Upper lobe of left lung (tissue), 6 donors: ENCODE measurements at places on chromosomes 2 and 18.

- no peak overlapping the region for H3K4me3 ChIP-seq
- H3K4me1 ChIP-seq: no peaks in the 10 kb centered on the region
- no peak overlapping the region for H3K27ac ChIP-seq
- no peaks in the 10 kb centered on the region for H3K36me3 ChIP-seq
- H3K27me3 ChIP-seq: no peaks in the 10 kb centered on the region
- DNase-seq: no peak
Measured at GRCh38 chr2:180472133-180472532, 465.0 kb upstream of the CWC22 start.

- no peaks in the 10 kb centered on the region for H3K27me3 ChIP-seq
- H3K27ac ChIP-seq: no peak overlapping the region
- H3K36me3 ChIP-seq: no peaks in the 10 kb centered on the region
- peaks cover 6% of the 10 kb centered on the region for H3K4me1 ChIP-seq
- peak; percentile 65 for DNase-seq
- H3K4me3 ChIP-seq: no peak overlapping the region
Measured at GRCh38 chr2:235087832-235088495, 136.1 kb downstream of the SH3BP4 start.

- H3K27ac ChIP-seq: peak overlapping the region; percentile 99
- peaks cover 10% of the 10 kb centered on the region for H3K36me3 ChIP-seq
Measured at GRCh38 chr2:27428978-27429541, 629 bp downstream of the NRBP1 start.

- H3K27ac ChIP-seq: no peak overlapping the region
- DNase-seq: no peak
- H3K4me1 ChIP-seq: no peaks in the 10 kb centered on the region
- no peaks in the 10 kb centered on the region for H3K36me3 ChIP-seq
Measured at GRCh38 chr2:66872081-66872985, 437.4 kb downstream of the MEIS1 start.

DNA sequence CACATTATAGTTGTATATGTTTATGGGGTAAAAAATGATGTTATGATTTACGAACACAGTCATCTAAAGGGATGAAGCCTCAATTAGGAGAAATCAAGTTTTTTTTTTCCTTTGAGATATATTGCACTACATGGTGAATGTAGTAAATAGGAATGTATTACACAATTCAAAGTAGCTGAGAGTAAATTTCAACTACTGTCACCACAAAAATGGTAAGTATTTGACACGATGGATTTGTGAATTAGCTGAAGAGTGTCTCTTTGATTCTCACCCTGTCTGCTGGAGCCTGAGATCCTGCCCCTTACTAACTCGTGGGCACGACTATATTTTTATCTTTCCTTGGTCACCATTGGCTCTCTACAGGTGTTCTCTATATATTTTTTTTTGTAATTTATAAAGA lies 540.4 kb upstream of the DSEL start:
- no peaks in the 10 kb centered on the region for H3K4me1 ChIP-seq
- H3K27me3 ChIP-seq: no peaks in the 10 kb centered on the region
- H3K4me3 ChIP-seq: no peak overlapping the region
- no peak overlapping the region for H3K27ac ChIP-seq
- no peaks in the 10 kb centered on the region for H3K36me3 ChIP-seq

GRCh38 chr2:44578471-44579093 lies 216.8 kb downstream of the CAMKMT start:
- no peak for DNase-seq
- no peaks in the 10 kb centered on the region for H3K4me1 ChIP-seq
- no peak overlapping the region for H3K4me3 ChIP-seq
- H3K27me3 ChIP-seq: no peaks in the 10 kb centered on the region
- no peaks in the 10 kb centered on the region for H3K36me3 ChIP-seq

DNA sequence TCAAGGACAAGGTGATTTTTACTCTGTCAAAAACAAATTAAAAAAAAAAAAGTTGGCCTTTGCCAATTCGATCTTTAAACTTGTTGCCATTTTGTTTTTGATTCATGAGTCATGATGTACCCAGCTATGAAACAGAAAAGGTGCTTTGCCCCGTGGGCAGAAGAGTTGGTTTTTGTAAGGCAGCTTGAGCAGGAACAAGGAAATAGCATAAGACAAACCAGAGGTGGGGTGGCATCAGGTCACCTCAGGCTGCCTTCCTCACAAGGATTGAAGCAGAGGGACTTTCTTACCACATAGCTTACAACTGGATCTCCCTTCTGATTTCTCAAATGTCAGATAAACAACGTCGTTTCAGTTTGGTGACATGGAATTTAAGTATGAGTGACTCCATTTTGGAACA lies 123.8 kb downstream of the ARL4C start:
- no peaks in the 10 kb centered on the region for H3K27me3 ChIP-seq
- no peak for DNase-seq
- H3K4me3 ChIP-seq: no peak overlapping the region
- H3K4me1 ChIP-seq: peaks cover 4% of the 10 kb centered on the region
- no peaks in the 10 kb centered on the region for H3K36me3 ChIP-seq

GRCh38 chr2:191991442-191991841 lies 144.6 kb upstream of the CAVIN2 start:
- H3K4me3 ChIP-seq: no peak overlapping the region
- H3K27ac ChIP-seq: no peak overlapping the region
- H3K4me1 ChIP-seq: no peaks in the 10 kb centered on the region
- DNase-seq: no peak
- H3K27me3 ChIP-seq: no peaks in the 10 kb centered on the region
- no peaks in the 10 kb centered on the region for H3K36me3 ChIP-seq

DNA sequence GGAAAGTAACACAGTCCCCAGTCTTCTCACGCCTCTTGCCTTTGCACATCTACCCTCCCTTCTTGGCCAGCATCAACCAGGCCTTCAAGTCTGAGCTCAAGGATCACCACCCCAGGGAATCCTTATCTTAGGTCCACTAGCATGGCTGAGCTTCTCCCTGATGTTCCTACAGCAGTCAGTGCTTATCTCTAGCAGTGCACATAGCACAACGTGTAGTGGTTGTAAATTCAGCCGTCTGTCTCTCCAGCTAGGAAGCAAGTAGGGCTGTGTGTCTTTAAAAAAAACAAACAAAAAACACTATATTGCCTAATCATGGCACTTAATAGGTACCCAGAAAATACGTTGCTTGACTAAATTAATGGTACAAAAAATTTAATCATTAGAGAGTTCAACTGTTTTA lies 29.2 kb downstream of the KCNG3 start:
- H3K27ac ChIP-seq: no peak overlapping the region
- no peak for DNase-seq
- H3K4me1 ChIP-seq: no peaks in the 10 kb centered on the region
- no peaks in the 10 kb centered on the region for H3K27me3 ChIP-seq
- H3K4me3 ChIP-seq: no peak overlapping the region
- no peaks in the 10 kb centered on the region for H3K36me3 ChIP-seq

DNA sequence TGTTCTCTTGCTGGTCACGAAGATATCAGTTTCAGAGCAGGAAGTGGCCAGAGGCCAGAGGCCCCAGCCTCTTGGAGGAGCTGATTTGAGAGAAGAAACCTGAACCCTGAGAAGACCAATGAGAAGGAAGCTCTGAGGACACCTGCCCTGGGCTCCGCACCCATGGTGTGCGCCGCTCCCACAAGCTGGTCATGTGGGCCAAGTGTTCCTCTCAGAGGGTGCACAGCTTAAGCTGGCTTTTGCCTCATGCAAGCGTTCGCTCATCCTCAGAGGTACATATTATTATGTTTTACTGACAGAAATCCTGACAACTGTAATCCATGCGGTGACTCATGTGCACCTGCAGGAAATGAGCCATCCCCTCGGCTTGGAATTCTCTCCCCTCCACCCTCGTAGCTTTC lies 316.1 kb upstream of the MYT1L start:
- H3K27ac ChIP-seq: no peak overlapping the region
- H3K27me3 ChIP-seq: no peaks in the 10 kb centered on the region
- no peaks in the 10 kb centered on the region for H3K36me3 ChIP-seq
- H3K4me3 ChIP-seq: no peak overlapping the region
- H3K4me1 ChIP-seq: no peaks in the 10 kb centered on the region
- DNase-seq: no peak

DNA sequence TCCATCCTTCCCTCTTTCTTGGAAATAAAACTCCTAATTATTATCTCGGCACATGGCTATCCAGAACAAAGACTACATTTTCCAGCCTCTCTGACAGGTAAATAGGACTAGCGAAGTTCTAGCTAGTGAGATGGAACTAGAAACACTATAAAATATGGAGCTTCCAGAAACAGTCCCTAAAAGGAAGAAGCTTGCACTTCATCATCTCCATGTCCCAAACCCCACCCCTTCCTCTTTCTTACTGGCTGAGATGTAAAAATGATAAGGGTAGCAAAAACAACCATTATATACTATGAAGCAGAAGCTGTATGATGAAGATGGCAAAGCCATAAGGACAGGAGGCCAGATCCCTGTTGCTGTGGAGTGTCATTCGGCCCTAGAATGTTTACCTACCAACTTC lies 11.7 kb upstream of the ACTR2 start:
- H3K4me1 ChIP-seq: no peaks in the 10 kb centered on the region
- no peak overlapping the region for H3K27ac ChIP-seq
- H3K27me3 ChIP-seq: no peaks in the 10 kb centered on the region
- no peak for DNase-seq
- H3K4me3 ChIP-seq: no peak overlapping the region

GRCh38 chr2:238233625-238234024 lies 6.2 kb downstream of the HES6 start:
- H3K27ac ChIP-seq: no peak overlapping the region
- H3K4me1 ChIP-seq: peaks cover 25% of the 10 kb centered on the region
- no peak for DNase-seq
- no peaks in the 10 kb centered on the region for H3K36me3 ChIP-seq

DNA sequence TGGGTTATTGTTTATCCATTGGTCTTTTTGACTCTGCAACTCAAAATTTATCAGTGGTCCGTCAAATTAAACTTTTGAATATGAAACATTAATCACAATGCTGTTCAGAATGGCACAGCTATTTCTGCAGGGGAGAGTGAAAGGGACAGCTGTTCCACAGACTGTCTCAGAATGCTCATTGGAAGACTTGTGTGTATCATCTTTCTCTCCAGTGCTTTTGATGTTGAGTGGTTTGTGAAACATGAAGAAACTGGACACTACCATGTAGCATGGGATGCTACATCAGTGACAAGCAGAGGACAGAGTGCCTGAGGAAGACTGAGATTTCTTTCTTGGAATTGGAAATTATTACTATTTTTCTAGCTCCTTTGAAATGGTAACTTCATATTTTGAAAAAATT lies 115.7 kb downstream of the PLCL1 start:
- H3K27ac ChIP-seq: no peak overlapping the region
- no peaks in the 10 kb centered on the region for H3K27me3 ChIP-seq
- peaks cover 13% of the 10 kb centered on the region for H3K4me1 ChIP-seq
- no peaks in the 10 kb centered on the region for H3K36me3 ChIP-seq
- DNase-seq: no peak
- no peak overlapping the region for H3K4me3 ChIP-seq

DNA sequence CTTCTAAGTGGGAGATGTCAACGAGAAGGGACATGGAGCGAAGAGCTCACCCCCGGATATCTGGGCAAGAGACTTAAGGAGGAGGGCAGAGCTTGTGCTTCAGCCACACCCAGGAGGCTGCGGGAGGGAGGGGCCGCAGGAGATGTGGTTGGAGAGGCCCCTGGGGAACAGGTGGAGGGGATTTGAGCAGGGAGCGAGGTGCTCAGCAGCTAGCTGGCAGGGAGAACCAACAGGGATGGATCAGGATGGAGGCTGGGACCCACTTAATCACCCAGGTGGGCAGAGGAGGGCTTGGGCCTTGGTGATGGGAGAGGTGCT lies 78.3 kb downstream of the MBP start:
- no peaks in the 10 kb centered on the region for H3K27me3 ChIP-seq
- peaks cover 63% of the 10 kb centered on the region for H3K4me1 ChIP-seq

- no peaks in the 10 kb centered on the region for H3K36me3 ChIP-seq
- H3K4me1 ChIP-seq: no peaks in the 10 kb centered on the region
- DNase-seq: no peak
- H3K27ac ChIP-seq: peak overlapping the region; percentile 57
Measured at GRCh38 chr2:201093573-201093972, 21.8 kb downstream of the NDUFB3 start.

GRCh38 chr2:230863031-230863430 lies 1.7 kb upstream of the ITM2C start:
- no peak overlapping the region for H3K27ac ChIP-seq
- no peak overlapping the region for H3K4me3 ChIP-seq
- H3K36me3 ChIP-seq: no peaks in the 10 kb centered on the region
- DNase-seq: no peak
- peaks cover 17% of the 10 kb centered on the region for H3K4me1 ChIP-seq
